ENCODE measurements at places on chromosomes 3 and 15.

GRCh38 chr3:193357291-193357690 lies 21.3 kb downstream of the ATP13A5 start:
- DNase-seq: no peak

GRCh38 chr3:175270866-175271265 lies 411.7 kb downstream of the NAALADL2 start:
- no peak for DNase-seq

DNA sequence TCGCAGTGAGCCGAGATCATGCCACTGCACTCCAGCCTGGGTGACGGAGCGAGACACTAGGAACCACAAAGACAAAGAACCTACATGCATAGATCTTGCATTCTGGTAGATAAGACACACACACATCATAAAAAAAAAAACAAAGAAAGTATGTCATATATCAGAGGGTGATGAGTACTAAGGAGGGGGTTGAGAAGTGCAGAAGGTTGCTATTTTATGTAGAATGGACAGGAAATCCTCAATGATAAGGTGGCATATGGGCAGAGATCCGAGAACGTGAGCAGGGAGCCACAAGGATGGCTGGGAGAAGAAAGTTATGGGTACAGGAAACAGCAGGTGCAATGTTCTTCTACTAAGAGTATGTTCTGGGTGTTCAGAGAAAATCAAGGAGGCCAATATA lies 118.8 kb downstream of the MEX3B start:
- no peak for DNase-seq

GRCh38 chr15:42456971-42457370 lies 34.0 kb downstream of the ZNF106 start:
- no peak for DNase-seq
